ENCODE measurements at places on chromosomes 7 and 10. TPM values are rescaled to one million over a fixed set of nuclear protein-coding genes. Genes with fewer than 3 reads are reported as not detected.

ITGB1 gene
- polyA plus RNA-seq: 517 TPM

DKK1 gene
- 4.2 TPM for polyA plus RNA-seq

DRGX gene
- polyA plus RNA-seq: not detected

RPEL1 gene
- not detected for polyA plus RNA-seq

PVRIG gene
- polyA plus RNA-seq: 0.21 TPM

CTBP2 gene
- polyA plus RNA-seq: 25.3 TPM

HMX3 gene
- not detected for polyA plus RNA-seq

CUZD1 gene
- 0.98 TPM for polyA plus RNA-seq

SLC26A4 gene
- polyA plus RNA-seq: 0.62 TPM

KIF20B gene
- polyA plus RNA-seq: 2.4 TPM

DYNC1I1 gene
- polyA plus RNA-seq: 4.2 TPM

ZNF716 gene
- not detected for polyA plus RNA-seq

CYP3A5 gene
- 1.3 TPM for polyA plus RNA-seq

FAM241B gene
- 3.0 TPM for polyA plus RNA-seq

PIP4K2A gene
- 9.8 TPM for polyA plus RNA-seq

XRCC2 gene
- polyA plus RNA-seq: 0.69 TPM

PLAC9 gene
- 6.3 TPM for polyA plus RNA-seq

SKIDA1 gene
- 1.1 TPM for polyA plus RNA-seq

CDC14C gene
- not detected for polyA plus RNA-seq

LRGUK gene
- polyA plus RNA-seq: 0.40 TPM

DNAJC30 gene
- 8.8 TPM for polyA plus RNA-seq

CYP2C19 gene
- polyA plus RNA-seq: not detected

SNX10 gene
- 1.5 TPM for polyA plus RNA-seq

LIPM gene
- polyA plus RNA-seq: not detected

C10orf62 gene
- not detected for polyA plus RNA-seq

OR2A1 gene
- polyA plus RNA-seq: 0.16 TPM

CACNB2 gene
- 11.6 TPM for polyA plus RNA-seq

FRAT2 gene
- polyA plus RNA-seq: 8.5 TPM

DPYSL4 gene
- polyA plus RNA-seq: 0.27 TPM

ZNF804B gene
- polyA plus RNA-seq: not detected

CALCR gene
- polyA plus RNA-seq: 0.02 TPM

ANKRD2 gene
- polyA plus RNA-seq: 0.17 TPM

FAM131B gene
- 0.29 TPM for polyA plus RNA-seq

PRTFDC1 gene
- 18.6 TPM for polyA plus RNA-seq

PNLIPRP1 gene
- polyA plus RNA-seq: not detected

ABCA13 gene
- polyA plus RNA-seq: 0.02 TPM

ECD gene
- polyA plus RNA-seq: 28.2 TPM

ITGB8 gene
- 3.7 TPM for polyA plus RNA-seq

LBX1 gene
- polyA plus RNA-seq: not detected

AQP1 gene
- polyA plus RNA-seq: 91.0 TPM

EBF3 gene
- 0.79 TPM for polyA plus RNA-seq

SFTPA1 gene
- not detected for polyA plus RNA-seq
